Heart left ventricle (tissue), 16 donors: ENCODE measurements at places on chromosomes 5 and 9. TPM values are rescaled to one million over a fixed set of nuclear protein-coding genes. Genes with fewer than 3 reads are reported as not detected.

DNA sequence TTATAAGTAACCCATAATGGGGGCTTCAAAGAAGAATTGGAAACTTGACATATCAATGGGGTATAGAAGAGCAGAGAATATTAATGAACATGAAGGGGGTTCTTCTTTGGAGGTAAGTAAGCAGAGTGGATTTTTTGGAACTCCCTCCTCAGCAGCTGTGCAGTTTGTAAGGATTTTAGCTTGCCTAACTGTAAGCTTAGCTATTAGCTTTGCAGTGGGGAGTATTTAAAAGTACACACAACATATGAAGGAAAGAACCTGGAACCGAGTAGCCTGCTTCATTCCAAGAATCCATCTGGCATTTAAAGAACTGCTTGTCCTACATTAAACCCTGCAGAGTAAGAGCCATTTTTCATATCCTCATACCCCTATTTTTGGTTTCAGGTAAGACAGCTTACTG is 2.2 kb upstream of the PBX3 start:
- no peak overlapping the region for H3K4me3 ChIP-seq
- H3K4me1 ChIP-seq, result peaks cover 5% of the 10 kb centered on the region
- no peaks in the 10 kb centered on the region for H3K27me3 ChIP-seq
- no peaks in the 10 kb centered on the region for H3K36me3 ChIP-seq
- H3K27ac ChIP-seq, result no peak overlapping the region

DNA sequence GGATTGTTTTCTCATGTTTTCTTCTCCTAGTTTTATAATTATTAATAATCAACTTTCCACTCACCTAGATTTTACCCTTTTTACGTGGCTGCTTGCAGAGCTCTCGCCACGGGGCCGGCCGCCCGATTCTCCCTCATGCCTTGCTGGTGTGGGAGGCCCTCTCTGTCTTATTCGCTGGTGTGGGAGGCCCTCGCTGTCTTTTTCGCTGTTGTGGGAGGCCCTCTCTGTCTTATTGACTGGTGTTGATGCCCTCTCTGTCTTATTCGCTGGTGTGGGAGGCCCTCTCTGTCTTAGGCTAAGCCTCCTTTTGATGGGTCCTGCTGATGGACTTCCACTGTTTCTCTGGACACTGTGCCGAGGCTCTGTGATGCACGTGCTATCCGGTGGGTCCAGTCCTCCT is 161.3 kb upstream of the IRX2 start:
- DNase-seq, result no peak
- H3K36me3 ChIP-seq, result no peaks in the 10 kb centered on the region
- H3K4me1 ChIP-seq, result no peaks in the 10 kb centered on the region
- no peak overlapping the region for H3K4me3 ChIP-seq
- H3K27ac ChIP-seq, result no peak overlapping the region
- no peaks in the 10 kb centered on the region for H3K27me3 ChIP-seq

GRCh38 chr9:89837162-89837933 is 232.5 kb downstream of the GADD45G start:
- H3K36me3 ChIP-seq, result no peaks in the 10 kb centered on the region
- H3K27ac ChIP-seq, result no peak overlapping the region
- no peak for DNase-seq
- no peaks in the 10 kb centered on the region for H3K4me1 ChIP-seq

- no peaks in the 10 kb centered on the region for H3K27me3 ChIP-seq
- no peaks in the 10 kb centered on the region for H3K36me3 ChIP-seq
- no peak overlapping the region for H3K27ac ChIP-seq
- no peak for DNase-seq
Observed at GRCh38 chr5:112106878-112107277, 312.2 kb downstream of the EPB41L4A start.

DNA sequence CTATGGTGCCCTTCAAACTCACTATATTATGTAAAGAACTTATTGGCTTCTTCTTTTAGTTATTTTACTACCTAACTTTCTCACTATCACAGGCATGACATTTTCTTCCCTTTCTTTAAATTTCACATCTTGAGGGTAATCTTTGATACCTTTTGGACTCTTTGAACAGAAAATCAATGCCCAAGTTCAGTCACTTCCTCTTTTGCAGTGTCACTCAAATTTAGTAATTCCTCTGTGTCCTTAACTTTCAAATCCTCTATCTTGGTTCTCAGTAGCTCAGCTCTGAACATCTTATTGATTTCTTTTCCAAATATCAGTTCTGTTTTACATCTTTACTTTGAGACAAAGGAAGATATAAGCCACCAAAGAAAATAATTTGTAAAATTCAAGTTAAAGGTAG is 25.5 kb downstream of the CNTLN start:
- H3K27me3 ChIP-seq, result no peaks in the 10 kb centered on the region
- H3K4me1 ChIP-seq, result no peaks in the 10 kb centered on the region
- H3K27ac ChIP-seq, result no peak overlapping the region
- DNase-seq, result no peak
- no peak overlapping the region for H3K4me3 ChIP-seq

- H3K27me3 ChIP-seq, result no peaks in the 10 kb centered on the region
- peaks cover 54% of the 10 kb centered on the region for H3K4me1 ChIP-seq
- no peak overlapping the region for H3K4me3 ChIP-seq
- no peak for DNase-seq
Observed at GRCh38 chr9:123115146-123115913, 81.9 kb downstream of the GPR21 start.

- no peak overlapping the region for H3K4me3 ChIP-seq
- no peak overlapping the region for H3K27ac ChIP-seq
- DNase-seq, result no peak
- H3K4me1 ChIP-seq, result peaks cover 81% of the 10 kb centered on the region
- no peaks in the 10 kb centered on the region for H3K27me3 ChIP-seq
- no peaks in the 10 kb centered on the region for H3K36me3 ChIP-seq
Observed at GRCh38 chr9:14236591-14236990, 77.3 kb downstream of the NFIB start.

- H3K27ac ChIP-seq, result no peak overlapping the region
- H3K4me3 ChIP-seq, result no peak overlapping the region
- DNase-seq, result no peak
- H3K4me1 ChIP-seq, result peaks cover 18% of the 10 kb centered on the region
- no peaks in the 10 kb centered on the region for H3K27me3 ChIP-seq
Observed at GRCh38 chr9:133167769-133168168, 4.1 kb upstream of the GBGT1 start.

DNA sequence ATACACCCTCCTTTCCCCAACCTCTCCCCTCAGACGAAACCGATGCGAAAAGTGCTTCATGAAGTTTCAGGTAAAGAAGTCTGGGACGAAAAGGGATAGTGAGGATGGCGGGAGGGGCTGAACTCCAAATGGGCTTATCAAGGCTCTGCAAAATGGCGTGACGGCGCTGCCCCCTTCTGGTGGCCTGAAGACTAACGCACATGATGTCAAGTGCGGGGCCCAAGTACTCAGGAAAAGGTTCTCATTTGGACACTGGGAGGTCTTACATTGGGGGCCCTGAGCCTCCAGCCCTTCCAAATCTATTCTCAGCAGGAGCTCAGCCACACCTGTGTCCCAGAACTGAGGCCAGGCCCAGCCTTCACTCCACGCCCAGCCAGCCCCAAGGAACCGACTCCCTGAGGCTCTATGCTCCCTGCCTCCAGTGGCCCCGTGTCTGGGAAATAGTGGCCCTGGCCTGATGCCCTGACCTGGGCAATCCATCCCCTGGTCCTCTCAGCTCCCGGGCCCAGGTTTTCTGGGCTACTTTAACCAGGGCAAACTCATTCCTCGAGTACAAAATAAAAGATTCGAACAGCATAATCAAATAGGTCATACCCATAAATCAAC is 119.9 kb downstream of the KCNIP1 start:
- H3K27me3 ChIP-seq, result no peaks in the 10 kb centered on the region
- no peak overlapping the region for H3K27ac ChIP-seq
- H3K4me3 ChIP-seq, result no peak overlapping the region
- H3K4me1 ChIP-seq, result no peaks in the 10 kb centered on the region

- H3K4me3 ChIP-seq, result no peak overlapping the region
- no peaks in the 10 kb centered on the region for H3K27me3 ChIP-seq
- H3K36me3 ChIP-seq, result no peaks in the 10 kb centered on the region
- H3K27ac ChIP-seq, result no peak overlapping the region
- DNase-seq, result no peak
Observed at GRCh38 chr9:121622387-121623203, 28.8 kb upstream of the DAB2IP start.

- H3K27ac ChIP-seq, result no peak overlapping the region
- no peak overlapping the region for H3K4me3 ChIP-seq
- H3K36me3 ChIP-seq, result no peaks in the 10 kb centered on the region
- H3K27me3 ChIP-seq, result no peaks in the 10 kb centered on the region
Observed at GRCh38 chr5:119398727-119399466, 43.1 kb downstream of the TNFAIP8 start.

GRCh38 chr9:106921341-106921899 is 58.5 kb downstream of the ZNF462 start:
- H3K27me3 ChIP-seq, result no peaks in the 10 kb centered on the region
- no peaks in the 10 kb centered on the region for H3K36me3 ChIP-seq
- H3K27ac ChIP-seq, result peak overlapping the region; percentile 94
- H3K4me3 ChIP-seq, result peak overlapping the region; percentile 22
- peaks cover 57% of the 10 kb centered on the region for H3K4me1 ChIP-seq

GRCh38 chr5:171480239-171480638 is 60.8 kb downstream of the FGF18 start:
- no peak for DNase-seq
- no peaks in the 10 kb centered on the region for H3K27me3 ChIP-seq
- no peak overlapping the region for H3K27ac ChIP-seq
- no peaks in the 10 kb centered on the region for H3K4me1 ChIP-seq
- no peaks in the 10 kb centered on the region for H3K36me3 ChIP-seq

DNA sequence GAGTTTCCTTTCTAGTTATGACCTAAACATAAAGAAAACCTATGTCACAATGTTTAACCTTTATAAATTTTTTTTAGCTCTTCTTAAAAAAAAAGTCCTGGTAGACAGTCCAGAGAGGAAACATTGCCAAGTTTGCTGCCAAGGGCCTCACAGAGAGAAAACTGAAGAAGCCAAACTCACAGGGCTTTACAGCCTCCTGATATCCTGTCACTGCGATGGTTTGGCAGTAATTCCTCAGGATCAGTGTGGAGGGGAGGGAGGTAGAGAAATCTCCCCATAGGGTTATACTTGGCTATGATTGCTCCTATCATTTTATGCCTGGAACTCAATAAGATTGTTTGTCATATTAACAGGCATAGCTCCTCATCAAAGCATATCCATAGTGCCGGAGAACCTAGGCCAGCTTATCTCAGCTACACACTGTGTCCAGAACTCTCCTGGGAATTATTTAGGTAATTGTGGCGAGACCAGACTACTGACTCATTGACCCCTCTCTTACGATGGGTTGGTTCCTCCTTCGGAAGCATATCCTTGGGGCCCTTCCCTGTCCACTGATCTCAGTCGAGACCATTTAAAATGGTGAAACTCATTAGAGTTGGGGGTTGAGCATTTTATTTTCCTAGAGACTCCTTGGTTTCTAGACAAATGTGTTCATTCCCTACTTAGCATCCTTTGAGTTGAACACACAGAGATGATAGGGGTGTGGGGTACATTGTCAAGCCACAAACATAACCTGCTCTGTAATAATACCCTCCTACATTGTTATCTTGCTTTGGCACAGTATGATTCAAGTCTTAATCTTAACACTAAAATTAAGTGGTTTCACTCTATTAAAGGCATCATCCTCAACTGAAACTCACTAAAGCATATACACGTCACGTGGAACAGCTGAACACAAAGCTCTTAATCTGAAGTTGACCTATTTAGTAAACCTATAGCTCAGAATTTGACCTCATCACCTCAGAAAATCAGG is 53.4 kb upstream of the TMC1 start:
- H3K4me3 ChIP-seq, result no peak overlapping the region
- H3K36me3 ChIP-seq, result no peaks in the 10 kb centered on the region
- H3K27ac ChIP-seq, result no peak overlapping the region
- peaks cover 7% of the 10 kb centered on the region for H3K4me1 ChIP-seq

DNA sequence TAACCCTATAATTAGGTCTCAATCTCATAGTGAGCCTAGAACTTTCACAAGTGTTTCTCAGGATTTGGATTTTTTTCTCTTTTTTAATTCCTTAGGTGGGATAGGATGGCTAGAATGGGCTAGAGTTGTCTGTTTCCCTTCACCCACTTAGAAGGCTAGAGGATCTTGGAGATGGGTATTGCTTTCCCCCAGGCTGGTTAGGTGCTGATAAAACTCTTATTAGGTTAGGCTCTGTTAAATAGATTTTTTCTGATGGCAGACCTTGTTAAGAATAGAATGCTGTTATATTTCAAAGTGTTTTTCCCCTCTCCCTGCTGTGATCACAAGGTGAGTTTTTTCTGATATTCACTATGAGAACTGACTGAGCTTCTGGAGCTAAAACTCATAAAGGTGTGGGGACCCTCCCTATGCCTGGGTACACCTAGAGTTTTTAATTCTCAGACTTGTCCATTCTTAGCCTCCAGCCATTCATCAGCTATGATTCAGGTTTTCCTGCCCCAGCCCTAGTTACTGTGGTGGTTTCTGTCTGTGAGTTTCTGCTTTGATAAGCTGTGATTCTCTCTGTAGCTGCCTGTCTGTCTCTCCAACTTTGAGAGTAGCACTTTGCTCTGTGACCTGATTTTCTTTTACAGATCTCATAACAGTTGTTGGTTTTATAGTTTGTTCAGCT is 132.4 kb downstream of the HACD4 start:
- no peaks in the 10 kb centered on the region for H3K27me3 ChIP-seq
- no peaks in the 10 kb centered on the region for H3K4me1 ChIP-seq
- no peaks in the 10 kb centered on the region for H3K36me3 ChIP-seq
- no peak overlapping the region for H3K27ac ChIP-seq
- no peak for DNase-seq

GRCh38 chr5:102627315-102627714 is 127.8 kb upstream of the PAM start:
- H3K27ac ChIP-seq, result no peak overlapping the region
- no peaks in the 10 kb centered on the region for H3K27me3 ChIP-seq
- H3K4me3 ChIP-seq, result no peak overlapping the region
- DNase-seq, result no peak
- H3K4me1 ChIP-seq, result no peaks in the 10 kb centered on the region

DNA sequence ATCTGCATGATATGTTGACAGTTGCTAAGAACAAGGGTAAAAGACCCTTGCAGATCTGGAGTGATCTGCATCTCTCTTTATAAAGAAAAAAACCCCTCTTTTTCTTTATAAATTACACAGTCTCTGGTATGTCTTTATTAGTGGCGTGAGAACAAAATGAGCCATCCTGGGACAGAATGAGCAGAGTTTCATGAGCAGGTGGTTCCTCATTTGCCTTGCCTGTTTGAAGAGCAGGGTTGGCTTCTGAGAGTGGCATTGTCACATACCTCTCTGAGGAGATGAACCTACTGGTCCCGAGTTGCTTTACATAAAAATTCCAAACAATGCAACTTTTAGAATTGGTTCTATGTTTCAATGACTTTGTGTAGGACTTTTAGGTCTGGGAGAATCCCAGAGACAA is 94.3 kb downstream of the INSYN2B start:
- H3K4me1 ChIP-seq, result peaks cover 1% of the 10 kb centered on the region
- no peaks in the 10 kb centered on the region for H3K36me3 ChIP-seq
- DNase-seq, result no peak
- no peak overlapping the region for H3K4me3 ChIP-seq

PFN3 gene
- total RNA-seq, result not detected

DDX4 gene
- total RNA-seq, result not detected

WDR38 gene
- not detected for total RNA-seq

GKAP1 gene
- total RNA-seq, result 19.4 TPM

PIP5KL1 gene
- total RNA-seq, result 0.42 TPM

CTXN3 gene
- total RNA-seq, result not detected
